Activated naive CD8-positive, alpha-beta T cell treated with anti-CD3 and anti-CD28 coated beads, Interleukin-2, amount 10 ng/mL, durations not matched to agents 7 days and 5 days (primary cell): ENCODE measurements at places on chromosomes 4 and X. TPM values are rescaled to one million over a fixed set of nuclear protein-coding genes. Genes with fewer than 3 reads are reported as not detected.

The ODAPH gene
- total RNA-seq, result 0.31 TPM

The HOPX gene
- 25.2 TPM for total RNA-seq

The CT47B1 gene
- total RNA-seq, result not detected

The NDP gene
- total RNA-seq, result not detected

The DRD5 gene
- total RNA-seq, result not detected

The RHOXF2B gene
- not detected for total RNA-seq

The ZAR1 gene
- not detected for total RNA-seq

The UGT2A3 gene
- total RNA-seq, result not detected
